ENCODE measurements at places on chromosomes 6 and 20. TPM values are rescaled to one million over a fixed set of nuclear protein-coding genes. Genes with fewer than 3 reads are reported as not detected.

- no peak for DNase-seq
Measured at GRCh38 chr20:51766994-51767866, 960 bp downstream of the ATP9A start.

DNA sequence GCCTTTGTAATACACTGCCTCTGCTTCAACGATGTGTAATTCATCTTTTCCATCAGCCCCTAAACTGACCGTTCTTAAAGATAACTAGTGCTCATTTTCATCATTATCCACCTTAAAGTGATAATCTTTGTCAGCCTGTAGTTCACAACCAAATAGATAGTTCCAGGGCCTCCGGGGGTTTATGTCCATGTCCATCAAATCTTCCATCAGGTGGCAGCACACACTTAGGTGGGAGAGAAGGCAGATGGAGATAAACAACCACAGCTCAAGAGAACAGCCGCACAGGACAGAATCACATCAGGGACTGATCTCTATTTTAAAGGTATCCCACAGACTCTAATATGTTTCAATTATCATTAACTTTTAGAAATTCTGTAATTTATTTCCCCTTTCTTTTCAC, 90.9 kb downstream of the LMBRD1 start:
- DNase-seq = no peak

DNA sequence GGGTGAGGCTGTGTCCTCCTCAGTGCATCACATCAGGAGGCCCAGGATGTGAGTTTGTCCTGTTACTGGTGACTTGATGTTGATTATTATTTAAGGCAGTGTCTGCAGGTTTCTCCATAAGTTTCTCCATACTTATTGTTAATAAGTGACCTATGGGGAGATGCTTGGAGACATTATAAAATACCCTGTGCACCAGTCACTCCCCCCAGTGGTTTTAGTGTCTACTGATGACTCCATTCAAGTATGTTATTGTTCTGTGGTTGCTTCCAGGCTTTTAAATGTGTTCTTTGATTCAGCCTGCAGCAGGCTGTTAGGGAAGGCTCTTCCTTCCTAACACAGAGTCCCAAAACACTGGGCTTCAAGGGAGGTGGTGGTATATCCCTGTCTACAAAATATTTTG, 14.6 kb upstream of the CST3 start:
- DNase-seq = no peak

DNA sequence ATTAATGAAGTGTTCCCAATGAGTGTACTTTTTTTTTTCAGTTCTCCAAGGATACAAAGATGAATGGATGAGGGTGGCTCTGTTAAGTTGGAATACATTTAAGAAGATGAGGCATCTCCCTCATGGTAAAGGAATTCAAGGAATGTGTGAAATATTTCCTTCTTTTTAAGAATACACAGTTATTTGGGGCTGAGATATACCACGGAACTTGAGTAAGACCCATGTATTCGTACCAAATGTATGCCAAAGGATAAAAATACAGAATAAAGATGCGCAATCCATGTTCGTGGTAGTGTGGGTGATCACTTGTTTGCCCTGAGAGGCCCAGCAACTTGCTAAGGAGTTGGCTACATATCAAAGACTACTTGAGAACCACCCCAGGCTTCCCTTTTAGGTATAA, 164.2 kb upstream of the TCF21 start:
- no peak for DNase-seq

GRCh38 chr6:71387179-71387578, 98.6 kb downstream of the OGFRL1 start:
- no peak for DNase-seq

DNA sequence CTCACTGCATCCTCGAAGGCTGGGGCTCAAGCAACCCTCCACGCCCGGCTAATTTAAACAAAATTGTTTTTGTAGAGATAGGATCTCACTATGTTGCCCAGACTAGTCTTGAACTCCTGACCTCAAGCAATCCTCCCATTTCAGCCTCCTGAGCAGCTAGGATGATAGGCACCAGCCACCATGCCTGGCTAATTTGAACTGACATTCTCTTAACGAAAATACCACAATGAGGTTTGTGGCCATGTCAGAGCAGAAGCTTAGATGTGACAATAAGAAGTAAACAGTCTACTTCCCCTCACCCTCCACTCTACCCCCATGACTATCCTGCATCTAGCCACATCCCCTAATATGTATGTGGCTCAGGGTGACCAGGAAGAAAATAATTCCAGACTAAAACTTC, 74.8 kb upstream of the PLCB4 start:
- no peak for DNase-seq

- no peak for DNase-seq
Measured at GRCh38 chr6:9126878-9127560, 691.7 kb upstream of the SLC35B3 start.

BHLHE23 gene
- total RNA-seq = 0.26 TPM

- no peak for DNase-seq
Measured at GRCh38 chr20:472889-473292, 10.6 kb upstream of the TBC1D20 start.

All from urinary bladder (tissue), 4 donors.